ENCODE measurements at places on chromosomes 13 and 19.
A peak's percentile ranks its signal among the peaks of the same experiment; 100 is the strongest.

- no peak for DNase-seq
These were observed 325.1 kb downstream of the SLC7A1 start for GRCh38 chr13:29270271-29270985.

DNA sequence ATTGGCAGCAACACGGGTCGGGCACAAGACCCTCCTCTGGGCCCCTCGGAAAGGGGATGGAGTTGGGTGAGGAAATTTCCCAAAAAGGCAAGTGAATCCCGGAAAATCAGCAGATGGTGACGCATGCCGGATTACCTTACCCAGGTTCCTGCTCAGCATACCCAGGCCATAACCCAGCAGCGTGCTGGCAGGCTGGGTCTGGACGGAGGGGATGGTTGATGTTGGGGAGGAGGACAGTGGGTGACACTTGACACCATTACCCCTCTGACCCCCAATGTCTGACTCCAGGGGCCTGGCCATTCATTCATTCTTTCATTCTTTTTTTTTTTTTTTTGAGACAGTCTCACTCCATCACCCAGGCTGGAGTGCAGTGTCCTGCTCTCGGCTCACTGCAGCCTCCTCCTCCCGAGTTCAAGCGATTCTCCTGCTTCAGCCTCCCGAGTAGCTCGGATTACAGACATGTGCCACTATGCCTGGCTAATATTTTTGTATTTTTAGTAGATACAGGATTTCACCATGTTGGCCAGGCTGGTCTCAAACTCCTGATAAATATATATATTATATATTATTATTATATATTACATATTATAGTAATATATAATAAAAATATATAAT is 799 bp downstream of the PVR start:
- DNase-seq: no peak

- DNase-seq: no peak
These were observed 1479.2 kb downstream of the UQCRFS1 start for GRCh38 chr19:27733551-27734266.

DNA sequence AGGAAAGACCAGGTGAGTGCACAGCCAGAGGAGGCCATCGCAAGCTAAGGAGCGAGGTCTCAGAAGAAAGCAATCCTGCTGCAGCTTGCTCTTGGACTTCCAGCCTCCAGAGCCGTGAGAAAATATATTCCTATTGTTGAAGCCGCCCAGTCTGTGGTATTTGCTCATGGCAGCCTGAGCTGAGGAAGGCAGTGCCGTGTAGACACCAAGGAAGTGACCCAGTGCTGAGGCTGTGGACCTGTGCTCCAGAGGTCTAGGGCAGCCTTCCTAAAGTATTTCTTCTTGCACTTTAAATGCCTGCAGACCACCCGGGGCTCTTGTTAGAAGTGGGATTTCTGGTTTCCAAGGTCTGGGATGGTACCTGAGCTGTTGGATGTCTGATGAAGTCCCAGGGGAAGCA is 158.5 kb upstream of the KL start:
- no peak for DNase-seq

- no peak for DNase-seq
These were observed 716.5 kb upstream of the PRR20A start for GRCh38 chr13:56424246-56424645.

- peak; percentile 57 for DNase-seq
These were observed 50.3 kb upstream of the SIN3B start for GRCh38 chr19:16778796-16779411.

DNA sequence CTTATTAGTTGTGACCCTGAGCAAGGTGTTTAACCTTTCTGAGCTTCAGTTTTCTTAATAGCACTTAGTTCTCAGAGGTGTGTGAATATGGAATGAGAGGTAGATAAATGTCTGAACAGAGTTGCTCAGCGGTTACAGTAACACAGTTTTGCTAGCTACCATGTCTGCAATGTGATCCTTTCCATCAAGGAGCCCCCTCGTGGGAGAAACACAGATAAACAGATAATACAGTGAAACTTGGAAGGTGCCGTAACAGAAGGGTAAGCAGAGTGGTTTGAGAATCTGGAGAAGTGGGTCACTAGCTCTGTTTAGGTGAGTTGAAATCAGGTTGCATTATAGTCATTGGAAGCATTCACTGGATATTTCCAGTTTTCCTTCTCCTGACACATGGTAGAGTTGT is 38.9 kb downstream of the IRS2 start:
- no peak for DNase-seq

DNA sequence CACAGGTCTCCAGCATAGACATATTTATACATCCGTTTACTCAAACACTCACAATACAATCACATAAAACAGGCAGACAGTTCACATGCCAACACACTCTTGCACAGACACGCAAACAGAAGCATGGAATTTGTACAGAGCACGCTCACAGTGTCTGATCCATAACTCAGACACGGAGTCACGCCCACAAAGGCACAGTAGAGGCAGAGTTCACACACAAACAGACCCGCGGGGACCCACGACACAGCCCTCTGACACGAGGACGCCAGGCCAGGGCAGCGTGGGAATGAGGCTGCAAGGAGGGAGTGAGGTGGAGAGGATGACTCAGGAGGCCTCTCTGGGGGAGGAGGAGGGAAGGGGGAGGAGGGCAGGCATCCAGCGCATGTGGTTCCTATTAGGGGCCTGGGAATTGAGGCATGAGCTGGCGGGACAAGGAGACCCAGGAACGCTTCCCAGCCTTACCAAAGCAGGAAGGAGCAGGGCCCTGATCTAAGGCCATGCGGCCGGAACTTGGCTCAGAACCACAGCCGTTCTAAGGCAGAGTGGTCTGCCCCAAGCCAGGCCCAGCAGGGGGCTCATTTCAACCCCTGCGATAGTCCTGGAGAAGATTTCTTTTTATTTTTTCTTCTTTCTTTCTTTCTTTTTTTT is 9.1 kb upstream of the OLFM2 start:
- DNase-seq: no peak

- DNase-seq: peak; percentile 59
These were observed at the start of gene ZNF71 for GRCh38 chr19:56594783-56595547. Gene ZNF71 (plus strand): TSS chr19:56595302. CDS start chr19:56601559, 6,257 bp downstream.

DNA sequence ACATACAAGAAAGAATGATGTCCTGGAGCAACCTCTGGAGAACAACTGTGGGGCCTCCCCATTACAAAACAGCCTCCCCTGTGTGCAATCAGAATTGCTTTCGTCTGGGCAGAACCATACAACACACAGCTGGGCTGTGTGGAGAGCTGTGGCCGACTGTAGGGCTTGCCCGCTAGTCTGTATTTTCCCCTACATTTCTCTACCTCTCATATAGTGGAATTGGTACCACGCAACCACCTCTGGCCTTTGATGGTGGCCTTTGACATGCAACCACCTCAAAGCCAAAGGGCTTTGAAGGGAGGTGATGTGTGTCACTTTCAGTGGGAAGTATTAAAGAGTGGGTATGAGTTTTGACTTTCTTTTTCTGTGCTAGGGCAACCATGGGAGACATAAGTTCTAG is 34.0 kb downstream of the GARRE1 start:
- DNase-seq: no peak

- no peak for DNase-seq
These were observed 8.3 kb upstream of the NTN5 start for GRCh38 chr19:48681127-48681470.

GRCh38 chr19:30923096-30923495 is 426.1 kb downstream of the TSHZ3 start:
- DNase-seq: no peak

Measured in iPS DF 19.7 (cell line).